ENCODE measurements at places on chromosomes 3 and 15.

GRCh38 chr3:13112521-13113345, 39.5 kb upstream of the IQSEC1 start:
- DNase-seq = no peak

- DNase-seq = no peak
These were observed 359.3 kb downstream of the IGSF11 start for GRCh38 chr3:118675305-118675704.

DNA sequence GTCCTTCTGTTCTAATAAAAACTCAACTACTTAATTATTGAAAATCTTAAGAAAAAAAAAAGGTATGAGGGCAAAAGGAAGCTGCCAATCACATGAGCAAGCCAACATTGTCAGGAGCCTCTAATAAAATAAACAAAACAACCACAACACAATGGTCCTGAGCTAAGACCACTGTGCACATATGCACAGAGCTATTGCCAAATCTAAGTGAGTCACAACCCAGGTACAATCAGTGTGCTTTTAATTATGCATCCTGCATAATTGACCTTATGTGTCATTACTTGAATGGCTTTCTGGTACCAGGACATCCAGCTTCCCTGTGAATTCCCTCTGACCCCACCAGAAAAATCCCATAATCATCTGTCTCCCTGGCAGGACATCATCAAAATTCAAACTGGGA, 639.8 kb downstream of the MAGI1 start:
- DNase-seq = no peak

DNA sequence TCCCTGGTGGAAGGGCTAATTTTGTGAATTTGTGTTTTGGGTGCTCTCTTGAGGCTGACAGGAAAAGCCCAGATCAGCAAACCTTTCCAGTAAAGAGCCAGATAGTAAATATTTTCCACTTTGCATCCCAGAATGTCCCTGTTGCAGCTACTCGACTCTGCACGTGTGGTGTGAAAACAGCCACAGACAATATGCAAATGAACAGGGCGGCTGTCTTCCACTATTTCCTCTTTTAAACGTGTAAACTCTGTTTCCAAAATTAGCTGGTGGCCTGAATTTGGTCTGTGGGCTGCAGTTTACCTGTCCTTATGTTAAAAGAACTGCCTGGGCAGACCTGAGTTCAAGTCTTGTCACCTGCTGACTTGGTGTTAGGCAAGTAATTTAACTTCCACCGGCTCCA, 202.7 kb downstream of the EDEM1 start:
- DNase-seq = no peak

- peak; percentile 12 for DNase-seq
These were observed 40.0 kb upstream of the TRH start for GRCh38 chr3:129934234-129935123.

- DNase-seq = no peak
These were observed 123.8 kb upstream of the FEZF2 start for GRCh38 chr3:62497156-62497555.

DNA sequence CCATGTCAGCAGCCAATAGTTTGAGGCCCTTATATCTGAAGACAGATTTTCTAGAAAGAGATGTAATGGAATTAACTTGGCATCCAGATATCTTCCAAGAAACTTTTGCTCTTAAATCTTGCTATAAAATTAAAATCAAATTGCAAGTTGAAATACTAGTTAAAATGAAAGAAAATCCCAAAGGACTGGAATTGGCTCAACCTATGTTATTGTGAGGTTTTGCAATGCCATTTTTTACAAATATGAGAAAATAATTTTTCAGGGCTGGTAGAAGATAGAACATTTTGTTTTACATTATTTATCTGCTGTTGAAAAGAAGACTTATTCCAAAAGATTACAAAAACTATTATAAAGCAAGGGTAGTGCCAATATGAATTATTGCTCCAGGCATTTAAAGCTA, 92.2 kb upstream of the AGTR1 start:
- no peak for DNase-seq

GRCh38 chr3:54987719-54988118, 59.9 kb upstream of the LRTM1 start:
- DNase-seq = no peak

- no peak for DNase-seq
These were observed 619 bp downstream of the TTBK2 start for GRCh38 chr15:42919799-42920518.

- no peak for DNase-seq
These were observed 3.9 kb upstream of the SRGAP3 start for GRCh38 chr3:9253327-9253726.

GRCh38 chr3:118167571-118167970, 867.1 kb downstream of the IGSF11 start:
- DNase-seq = no peak

Data from frontal cortex (tissue), 4 donors.